ENCODE measurements at places on chromosomes 4 and X.

DNA sequence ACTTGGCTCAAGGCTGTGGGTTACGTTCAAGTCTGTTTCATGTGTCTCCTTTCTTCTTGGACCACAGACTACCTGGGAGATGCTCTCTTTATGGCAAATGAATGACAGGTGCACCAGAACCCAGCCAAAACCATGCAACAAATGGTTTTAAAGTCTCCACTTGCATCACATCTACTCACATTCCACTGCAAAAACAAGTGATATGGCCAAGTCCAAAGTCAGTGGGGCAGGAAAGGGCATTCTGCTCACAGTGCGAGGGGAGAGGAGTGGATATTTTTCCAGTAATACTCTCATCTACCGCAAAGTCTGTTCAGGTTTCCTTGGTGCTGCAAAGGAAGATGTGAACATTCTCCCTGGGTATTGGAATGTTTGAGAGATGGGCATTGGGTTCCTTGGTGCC is 120.5 kb downstream of the UCHL1 start:
- no peak for DNase-seq

- no peak for DNase-seq
Measured at GRCh38 chr4:1203026-1203616, 30.7 kb upstream of the SPON2 start.

GRCh38 chr4:165070560-165070959 is 16.9 kb downstream of the TRIM75 start:
- no peak for DNase-seq

DNA sequence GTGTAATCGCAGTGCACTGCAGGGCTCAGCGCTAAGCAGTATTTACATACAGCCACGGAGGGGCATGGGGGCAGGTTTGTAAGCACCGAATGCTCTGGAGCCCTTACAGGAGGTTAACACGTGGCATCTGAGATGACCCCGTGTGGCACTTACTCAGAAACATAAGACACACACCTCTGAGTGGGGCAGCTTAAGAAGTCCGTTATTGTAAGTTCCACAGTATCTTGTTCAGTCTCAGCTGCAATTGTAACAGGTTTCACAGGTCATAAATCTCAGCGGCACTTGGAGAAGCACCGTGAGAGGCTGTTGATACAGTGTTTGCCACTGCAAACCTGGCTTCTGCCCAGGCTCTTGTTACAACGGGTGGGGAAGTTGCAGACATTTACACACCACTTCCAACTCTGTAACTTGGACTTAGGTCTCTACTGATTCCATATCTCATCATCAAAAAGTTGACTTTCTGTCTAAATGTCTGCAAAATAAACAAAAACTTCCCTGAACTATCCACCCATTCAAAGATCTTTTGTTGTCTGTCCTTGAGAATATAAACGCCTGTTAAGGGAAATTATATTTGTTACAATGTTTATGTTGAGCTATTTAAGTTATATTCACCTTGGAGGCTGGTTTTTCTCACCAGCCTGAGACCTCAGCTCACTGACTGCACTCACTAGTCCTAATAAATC is 10.3 kb downstream of the CPLX1 start:
- DNase-seq, result peak; percentile 55

GRCh38 chrX:96440941-96441340 is 243.7 kb upstream of the DIAPH2 start:
- DNase-seq, result no peak

Measured in NCI-H1092 treated with DMSO at 0.1 percent for 48 hours (cell line).